Cerebellar nuclear complex (tissue), 1 donor: ENCODE measurements at places on chromosomes 13 and 19.

- DNase-seq = no peak
These were observed 42.4 kb downstream of the PCDH8 start for GRCh38 chr13:52806029-52806428.

DNA sequence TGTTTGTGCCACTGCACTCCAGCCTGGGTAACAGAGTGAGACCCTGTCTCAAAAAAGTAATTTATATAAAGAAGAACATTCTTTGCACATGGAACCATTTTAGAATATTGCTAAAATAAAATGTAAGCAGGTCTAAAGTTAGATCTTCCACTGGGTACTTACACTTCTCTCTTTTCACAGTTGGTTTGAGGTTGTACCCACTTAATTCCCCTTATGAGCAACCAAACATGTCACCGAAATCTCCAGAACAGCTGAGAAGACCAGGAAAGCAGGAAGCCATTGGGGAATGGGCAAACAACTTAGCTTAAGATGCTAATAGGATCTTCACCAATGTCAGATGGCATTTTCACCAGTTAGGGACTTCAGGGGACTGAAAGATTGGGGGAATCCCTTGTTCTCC, 18.8 kb downstream of the NLRP4 start:
- DNase-seq = no peak

GRCh38 chr13:66003558-66003957, 1226.6 kb downstream of the PCDH9 start:
- no peak for DNase-seq

DNA sequence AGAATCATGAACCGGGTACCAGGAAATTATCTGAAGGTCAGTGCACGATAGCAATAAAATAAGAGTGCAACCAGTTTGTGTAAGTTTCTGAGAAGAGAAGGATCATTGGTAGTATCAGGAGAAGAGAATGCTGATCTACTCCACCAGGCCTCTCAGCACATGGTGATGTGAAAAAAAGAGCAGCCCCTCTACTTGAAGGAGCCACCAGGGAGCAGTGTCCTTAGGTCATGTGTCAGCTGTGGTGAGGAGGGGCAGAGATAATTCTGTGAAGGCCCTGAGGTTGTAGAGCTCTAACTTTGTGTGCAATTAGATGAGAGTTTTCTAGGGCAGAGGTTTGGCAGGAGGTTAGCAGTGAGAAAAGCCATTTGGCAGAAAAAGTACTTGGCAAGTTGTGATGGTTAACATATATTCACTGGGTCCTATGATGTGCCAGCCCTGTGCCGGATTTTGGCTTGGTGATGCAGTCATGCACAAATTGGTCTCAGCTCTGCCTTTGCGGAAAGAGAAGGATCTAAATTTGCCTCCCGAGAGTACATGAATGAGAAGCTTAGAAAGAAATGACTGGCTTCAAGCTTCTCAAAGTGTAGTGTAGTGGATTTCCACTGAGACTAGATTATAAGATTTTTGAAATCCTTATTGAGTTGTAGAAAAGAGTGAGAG, 19.2 kb upstream of the ZC3H13 start:
- no peak for DNase-seq

DNA sequence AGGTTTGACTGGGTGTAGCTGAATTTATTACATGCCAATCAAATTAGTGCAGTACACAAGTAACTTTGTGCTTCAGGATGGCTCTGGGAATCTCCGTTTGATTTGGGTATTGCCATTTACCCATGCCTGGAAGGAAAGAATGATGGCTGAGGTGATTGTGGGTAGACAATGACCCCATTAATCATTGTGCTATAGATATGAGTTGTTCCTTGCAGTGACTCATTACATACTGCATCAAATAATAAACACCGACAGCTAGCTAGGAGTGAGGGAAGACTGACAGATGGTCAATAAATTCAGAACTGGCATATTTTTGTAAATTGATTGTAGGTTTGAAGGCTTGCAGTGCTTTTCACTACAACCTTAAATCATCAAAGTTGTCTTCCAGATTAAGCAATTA, 1069.5 kb downstream of the DIAPH3 start:
- DNase-seq = no peak

GRCh38 chr19:36060430-36060829, 5.7 kb downstream of the WDR62 start:
- DNase-seq = no peak

DNA sequence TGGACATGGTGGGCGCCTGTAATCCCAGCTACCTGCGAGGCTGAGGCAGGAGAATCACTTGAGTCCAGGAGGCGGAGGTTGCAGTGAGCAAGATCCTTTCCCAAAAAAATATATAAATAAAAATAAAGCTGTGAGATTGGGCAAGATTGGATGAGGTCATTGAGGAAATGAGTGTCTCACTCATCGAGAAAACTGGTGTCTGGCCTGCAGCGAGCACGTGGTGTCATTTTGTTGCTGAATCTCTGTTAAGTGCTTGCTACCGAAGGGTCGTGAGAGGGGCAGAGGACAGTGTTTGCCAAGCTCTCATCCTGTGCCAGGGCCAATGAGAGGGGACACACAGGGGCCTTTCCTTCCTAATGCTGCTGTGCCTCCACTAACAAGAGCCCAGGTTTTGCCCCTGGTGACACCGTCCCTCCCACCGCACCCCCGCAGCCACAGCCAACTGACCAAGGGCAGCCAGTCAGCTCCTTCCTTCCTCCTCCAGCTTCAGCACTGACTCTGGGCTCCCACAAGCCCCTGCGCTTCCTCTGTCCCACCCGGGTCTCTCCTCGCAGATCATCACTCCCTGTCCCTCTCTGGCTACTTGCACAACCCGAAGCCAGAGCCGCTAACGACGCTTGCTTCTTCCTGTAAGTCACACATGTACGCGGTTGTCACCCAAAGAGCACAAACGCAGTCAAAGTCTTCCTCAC, 3.2 kb downstream of the POLD1 start:
- DNase-seq = no peak

- DNase-seq = no peak
These were observed 23.0 kb downstream of the DPP9 start for GRCh38 chr19:4700693-4700970.

DNA sequence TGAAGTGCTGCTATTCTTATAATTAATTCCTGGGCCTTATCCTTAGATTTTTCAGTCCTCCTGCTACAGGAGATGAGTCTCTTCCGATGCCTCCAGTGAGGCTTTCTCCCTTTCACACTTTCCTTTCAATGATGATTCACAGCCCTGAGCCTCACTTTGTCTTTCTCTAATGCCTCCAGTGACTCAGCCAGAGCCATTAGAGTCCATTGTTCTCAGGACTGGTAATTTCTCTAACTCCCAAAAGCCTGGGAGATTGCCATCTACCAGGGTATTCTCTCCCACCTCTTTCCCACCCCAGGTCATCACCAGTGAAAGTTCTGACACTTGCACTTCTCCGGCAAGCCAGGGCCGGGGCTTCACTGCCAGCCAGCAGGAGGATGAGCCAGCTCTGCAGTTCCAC, 49.6 kb upstream of the ARGLU1 start:
- DNase-seq = no peak

DNA sequence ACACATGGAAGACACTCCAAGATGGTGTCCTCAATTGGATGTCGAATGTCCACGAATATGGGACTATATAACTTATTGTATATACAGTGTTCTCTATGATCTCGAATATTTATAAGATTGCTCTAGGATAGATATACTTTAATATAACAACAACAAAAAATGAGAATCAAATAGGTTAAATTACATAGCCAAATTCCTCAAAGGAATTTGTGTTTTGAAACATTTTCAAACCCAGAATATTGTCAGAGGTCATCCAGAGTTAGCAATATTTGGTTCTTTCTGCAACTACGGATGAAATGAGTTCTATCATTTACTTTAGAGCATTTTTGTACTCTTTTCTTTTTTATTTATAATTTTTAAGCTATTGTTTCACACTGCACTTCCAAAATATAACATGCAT, 857.8 kb downstream of the GPC5 start:
- DNase-seq = no peak

- DNase-seq = no peak
These were observed 48.6 kb upstream of the TRPC4 start for GRCh38 chr13:37918116-37918714.

GRCh38 chr19:40279120-40279551, 6.0 kb downstream of the AKT2 start:
- DNase-seq = no peak

- DNase-seq = no peak
These were observed 28.9 kb downstream of the KCTD15 start for GRCh38 chr19:33825556-33825955.

GRCh38 chr19:44002566-44003460, at the start of gene ZNF230:
Gene ZNF230, plus strand, starts transcription at chr19:44002957. Its CDS starts 4,122 bp downstream, at chr19:44007079.
- DNase-seq = peak; percentile 96

GRCh38 chr19:13960863-13961784, 8.8 kb downstream of the DCAF15 start:
- DNase-seq = no peak
